Lung microvascular endothelial cell (primary cell): ENCODE measurements at places on chromosomes 12 and 14. TPM values are rescaled to one million over a fixed set of nuclear protein-coding genes. Genes with fewer than 3 reads are reported as not detected.

DNA sequence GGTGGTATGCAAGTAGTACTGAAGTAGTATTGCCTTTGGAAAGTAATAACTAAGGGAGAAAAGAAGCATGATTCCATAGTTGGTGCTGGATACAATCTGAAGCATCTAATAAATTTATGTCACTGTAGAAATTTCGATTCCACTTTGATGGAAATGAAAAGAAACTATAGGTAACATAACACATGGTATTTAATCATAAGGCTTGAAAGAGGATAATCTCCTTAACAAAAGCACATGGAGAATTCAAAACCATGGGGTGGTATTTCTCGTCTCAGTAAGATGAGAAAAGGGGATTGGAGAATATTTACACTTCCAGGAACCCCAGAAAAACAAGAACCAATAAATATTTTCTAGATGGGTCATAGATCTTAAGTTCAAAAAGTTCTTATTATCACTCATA, 72.7 kb downstream of the NDUFA12 start:
- DNase-seq, result no peak

DNA sequence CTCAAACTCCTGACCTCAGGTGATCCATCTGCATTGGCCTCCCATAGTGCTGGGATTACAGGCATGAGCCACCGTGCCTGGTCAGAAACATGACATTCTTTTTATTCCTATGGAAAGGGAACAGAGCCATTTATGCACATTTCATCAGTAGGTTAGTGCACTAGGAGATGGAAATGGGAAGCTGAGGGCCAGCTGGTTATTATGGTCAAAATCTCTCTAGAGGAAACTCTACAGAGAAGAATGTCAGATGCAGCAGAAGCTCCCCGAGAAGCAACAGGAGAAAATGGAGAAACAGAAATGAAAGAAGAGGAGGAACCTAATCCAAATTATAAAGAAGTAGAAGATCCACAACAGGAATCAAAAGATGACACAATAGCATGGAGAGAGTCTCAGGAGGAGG, 2.7 kb downstream of the CFAP251 start:
- DNase-seq, result no peak

GRCh38 chr12:9649532-9649940, 20.0 kb upstream of the CLEC2D start:
- DNase-seq, result peak; percentile 3

Gene DCN
- 0.20 TPM in 1 of 2 replicates, not detected in the other for total RNA-seq

- no peak for DNase-seq
Observed at GRCh38 chr12:98149691-98150210, 365.6 kb upstream of the TMPO start.

DNA sequence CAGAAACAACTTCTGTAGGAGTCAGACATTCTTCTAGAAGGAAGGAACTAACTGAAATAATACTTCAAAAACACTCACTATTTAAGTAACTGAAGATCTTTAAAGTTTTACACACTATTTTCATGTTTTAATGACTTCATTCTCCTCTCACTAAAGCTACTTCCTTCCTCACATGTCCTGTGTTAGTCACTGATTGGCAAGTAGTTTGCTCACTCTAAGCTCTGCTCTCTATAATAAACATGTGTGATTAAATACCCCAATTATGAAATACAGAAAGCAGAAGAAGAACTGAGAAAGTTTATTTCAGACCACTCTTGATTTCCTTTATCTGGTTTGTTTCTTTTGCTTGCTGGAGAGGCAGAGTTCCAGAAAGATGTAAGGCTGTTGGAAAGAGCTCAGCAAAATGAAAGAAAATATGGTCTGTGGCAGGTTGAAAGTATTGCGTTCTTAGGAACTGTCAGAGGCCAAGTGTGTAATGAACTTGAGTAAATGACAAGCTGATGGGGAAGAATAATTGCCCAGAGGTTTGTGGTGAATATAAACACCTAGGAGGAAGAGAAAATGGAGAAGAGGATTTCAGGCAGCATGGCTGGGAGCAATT, 522.0 kb upstream of the SEL1L start:
- DNase-seq, result no peak

Gene DEGS2
- 0.20 and 0.22 TPM in 2 replicates for total RNA-seq

Gene SLC16A7
- 1.7 and 4.0 TPM in 2 replicates for total RNA-seq

GRCh38 chr12:51844854-51845253, 3.7 kb downstream of the FIGNL2 start:
- DNase-seq, result no peak

GRCh38 chr14:64636208-64636979, 67.8 kb upstream of the PLEKHG3 start:
- peak; percentile 50 for DNase-seq

DNA sequence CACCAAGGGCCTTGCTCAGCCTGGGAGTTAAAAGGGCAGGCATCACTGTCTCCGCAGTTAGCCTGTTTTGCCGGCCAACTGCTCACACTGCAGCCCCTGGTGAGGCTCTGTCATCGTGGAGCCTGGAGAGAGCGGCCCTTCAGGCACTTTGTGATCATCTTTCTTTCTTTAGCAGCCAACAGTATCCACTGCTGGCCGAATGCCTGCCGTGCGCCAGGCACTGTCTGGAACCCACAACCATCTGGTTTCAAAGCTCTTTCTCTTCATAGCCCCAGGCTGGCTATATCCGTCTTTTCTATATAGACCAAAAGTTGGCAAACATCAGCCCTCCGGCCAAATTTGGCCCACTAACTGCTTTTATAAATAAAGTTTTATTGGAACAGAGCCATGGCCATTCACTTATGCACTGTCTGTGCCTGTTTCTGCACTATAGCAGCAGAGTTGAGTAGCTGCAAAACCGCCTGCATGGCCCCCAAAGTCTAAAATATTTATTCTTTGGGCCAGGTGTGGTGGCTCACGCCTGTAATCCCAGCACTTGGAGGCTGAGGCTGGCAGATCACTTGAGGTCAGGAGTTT, 29.5 kb downstream of the SLC8B1 start:
- no peak for DNase-seq

Gene CD163
- under 0.01 TPM in 1 of 2 replicates, not detected in the other for total RNA-seq

GRCh38 chr12:127411166-127411915, 855.6 kb upstream of the TMEM132C start:
- no peak for DNase-seq

Gene GALNT6
- 8.5 and 27.7 TPM in 2 replicates for total RNA-seq

DNA sequence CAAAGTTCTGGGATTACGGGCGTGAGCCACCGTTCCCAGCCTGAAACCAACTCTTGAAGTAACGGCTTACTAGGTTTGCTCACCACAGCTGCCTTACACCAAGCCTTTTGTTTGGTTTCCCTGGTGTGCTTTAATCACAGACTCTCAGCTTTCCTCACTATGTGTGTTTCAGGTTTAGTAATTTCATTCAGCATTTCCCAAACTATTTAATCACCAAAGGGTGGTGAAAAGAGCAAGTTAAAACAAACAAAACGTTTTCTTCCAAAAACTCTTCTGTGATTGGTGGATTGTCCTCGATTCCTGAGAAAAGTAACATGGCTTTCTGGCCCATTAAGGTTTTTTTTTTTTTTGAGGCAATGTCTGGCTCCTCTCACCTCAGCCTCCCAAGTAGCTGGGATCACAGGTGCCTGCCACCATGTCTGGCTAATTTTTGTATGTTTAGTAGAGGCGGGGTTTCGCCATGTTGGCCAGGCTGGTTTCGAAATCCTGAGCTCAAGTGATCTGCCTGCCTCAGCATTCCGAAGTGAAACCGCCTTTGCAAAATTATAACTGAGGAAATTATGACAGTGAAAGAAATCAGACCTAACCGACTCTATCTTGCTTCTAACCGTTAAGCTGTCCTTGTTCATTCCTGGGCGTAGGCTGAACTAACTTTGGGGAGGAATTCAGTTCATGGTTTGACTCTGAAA, 1.5 kb upstream of the ZFYVE26 start:
- no peak for DNase-seq

DNA sequence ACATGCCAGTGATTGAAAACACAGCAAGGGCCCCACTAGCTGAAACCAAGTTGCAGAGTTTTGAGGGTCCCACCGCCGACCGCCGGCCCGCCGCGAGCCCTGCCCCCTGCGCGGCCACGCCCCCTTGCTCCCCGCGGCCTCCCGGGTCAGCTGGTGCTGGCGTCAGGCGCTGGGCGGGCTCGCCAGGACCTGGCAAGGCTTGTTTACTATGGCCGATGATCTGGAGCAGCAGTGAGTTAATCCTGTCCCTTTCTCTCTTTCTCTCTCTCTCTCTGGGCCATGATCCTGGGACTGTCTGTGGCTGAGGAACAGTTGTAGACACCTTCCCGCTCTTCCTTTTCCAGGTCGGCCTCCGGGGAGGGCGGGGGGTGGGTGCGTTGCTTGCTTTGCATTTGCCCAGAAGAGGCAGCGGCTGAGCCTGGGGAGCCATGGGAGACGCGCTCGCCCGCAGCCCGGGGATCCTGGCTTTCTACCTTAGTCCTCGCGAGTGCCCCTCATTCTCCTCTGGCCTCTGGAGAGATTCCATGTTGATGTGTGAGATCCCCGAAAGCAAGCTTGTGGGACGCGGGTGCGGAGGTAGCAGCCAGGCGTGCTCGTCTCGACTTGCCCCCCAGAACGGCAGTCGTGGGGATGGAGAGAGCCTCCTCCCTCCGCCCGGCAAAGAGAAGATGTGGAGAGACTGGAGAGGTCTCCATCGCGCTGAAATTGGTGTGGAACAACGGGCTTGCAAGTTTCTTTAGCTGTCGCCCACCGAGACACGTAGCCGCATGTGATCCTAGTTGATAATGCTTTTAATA, at the start of gene ABHD4:
ABHD4 (plus strand) TSS at position 202 of the 797 bp plus-strand sequence; CDS start at position 209, 7 bp downstream.
- DNase-seq, result peak; percentile 64

Gene PTPRO
- not detected in 2 replicates for total RNA-seq

- peak; percentile 28 for DNase-seq
Observed at GRCh38 chr14:105091054-105091516, 25.9 kb upstream of the GPR132 start.

DNA sequence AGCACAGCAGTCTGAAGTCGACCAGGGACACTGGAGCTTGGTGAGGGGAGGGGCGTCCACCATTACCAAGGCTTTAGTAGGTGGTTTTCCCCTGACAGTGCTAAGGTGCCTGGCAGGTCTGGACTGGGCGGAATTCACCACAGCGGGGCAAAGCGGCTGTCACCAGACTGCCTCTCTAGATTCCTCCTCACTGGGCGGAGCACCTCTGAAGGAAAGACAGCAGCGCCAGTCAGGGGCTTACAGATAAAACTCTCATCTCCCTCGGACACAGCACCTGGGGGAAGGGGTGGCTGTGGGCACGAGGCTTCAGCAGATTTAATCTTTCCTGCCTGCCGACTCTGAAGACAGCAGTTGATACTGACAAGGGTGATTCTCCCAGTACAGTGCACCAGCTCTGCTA, 39.1 kb downstream of the DDHD1 start:
- DNase-seq, result no peak

DNA sequence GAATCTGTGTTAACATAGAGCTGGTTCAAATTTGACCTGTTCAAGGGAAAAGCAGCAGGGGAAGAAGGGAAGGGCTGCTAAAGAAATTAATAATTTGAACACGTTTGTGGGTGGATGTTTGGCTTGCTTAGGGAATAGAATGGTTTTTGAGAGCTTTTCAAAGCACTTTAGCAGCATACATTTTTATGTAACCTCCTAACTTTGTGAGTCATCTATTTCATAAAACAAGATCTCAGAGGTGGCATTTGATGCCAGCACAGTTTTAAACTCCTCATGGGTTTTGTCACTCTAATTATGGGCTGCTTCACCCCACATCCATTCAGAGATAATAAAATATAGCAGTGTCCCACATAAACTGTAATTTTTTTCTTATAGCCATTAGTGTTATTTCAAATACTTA, 143.8 kb downstream of the ACSS3 start:
- DNase-seq, result no peak

Gene TAS2R42
- total RNA-seq, result not detected in 2 replicates

Gene OASL
- total RNA-seq, result under 0.01 and 0.22 TPM in 2 replicates
